ENCODE measurements at places on chromosomes 11 and 22.

DNA sequence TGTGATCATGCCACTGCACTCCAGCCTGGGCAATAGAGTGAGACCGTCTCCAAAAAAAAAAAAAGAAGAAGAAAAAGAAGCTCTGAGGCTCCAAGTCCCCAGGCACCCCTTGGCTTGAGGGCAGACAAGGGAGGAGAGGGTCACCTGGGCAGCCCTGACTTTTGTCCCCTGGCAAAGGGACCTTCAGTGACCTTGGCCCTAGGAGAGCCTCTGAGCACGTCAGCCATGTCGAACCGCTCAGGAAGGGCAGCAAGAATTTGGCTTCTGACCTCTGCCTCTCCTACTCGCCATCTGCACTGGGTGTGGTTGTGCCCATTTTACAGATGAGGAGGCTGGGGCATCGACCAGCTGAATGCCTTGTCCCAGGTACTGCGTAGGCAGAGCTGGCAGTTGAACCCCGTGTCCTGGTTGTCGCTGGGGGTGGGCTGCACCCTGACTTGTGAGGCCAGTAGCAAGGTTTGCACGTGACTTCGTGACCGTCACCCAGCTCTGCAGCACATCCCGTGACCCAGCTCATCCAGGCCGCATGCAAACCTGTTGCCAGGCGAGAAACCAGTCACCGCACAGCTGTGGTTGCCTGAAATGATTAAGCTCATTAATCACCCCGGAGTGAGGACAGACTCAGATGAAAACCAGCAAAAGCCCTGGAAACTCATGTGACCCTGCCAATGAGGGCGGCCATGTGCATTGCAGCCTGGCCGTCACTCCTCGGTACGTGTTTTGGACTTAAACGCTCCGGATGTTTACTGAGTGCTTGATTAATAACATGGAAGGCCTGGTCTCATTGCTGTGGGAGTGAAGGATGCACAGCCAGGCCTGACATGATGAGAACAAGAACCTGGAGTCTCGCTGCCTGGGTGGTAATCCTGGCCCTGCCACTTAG, 47.7 kb upstream of the PPP6R3 start:
- DNase-seq = peak; percentile 50

DNA sequence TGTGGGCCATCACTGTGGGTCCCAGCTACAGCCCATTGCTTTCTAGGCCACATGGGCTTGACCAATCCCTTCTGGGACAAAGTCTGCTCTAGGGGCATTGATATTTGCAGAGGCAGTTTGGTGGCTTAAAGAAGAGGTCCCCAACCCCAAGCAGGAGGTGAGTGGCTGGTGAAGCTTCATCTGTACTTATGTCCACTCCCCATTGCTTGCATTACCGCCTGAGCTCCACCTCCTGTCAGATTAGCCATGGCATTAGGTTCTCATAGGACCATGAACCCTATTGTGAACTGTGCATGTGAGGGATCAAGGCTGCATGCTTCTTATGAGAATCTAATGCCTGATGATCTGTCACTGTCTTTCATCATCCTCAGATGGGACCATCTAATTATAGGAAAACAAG, 54.4 kb upstream of the CADM1 start:
- DNase-seq = no peak

DNA sequence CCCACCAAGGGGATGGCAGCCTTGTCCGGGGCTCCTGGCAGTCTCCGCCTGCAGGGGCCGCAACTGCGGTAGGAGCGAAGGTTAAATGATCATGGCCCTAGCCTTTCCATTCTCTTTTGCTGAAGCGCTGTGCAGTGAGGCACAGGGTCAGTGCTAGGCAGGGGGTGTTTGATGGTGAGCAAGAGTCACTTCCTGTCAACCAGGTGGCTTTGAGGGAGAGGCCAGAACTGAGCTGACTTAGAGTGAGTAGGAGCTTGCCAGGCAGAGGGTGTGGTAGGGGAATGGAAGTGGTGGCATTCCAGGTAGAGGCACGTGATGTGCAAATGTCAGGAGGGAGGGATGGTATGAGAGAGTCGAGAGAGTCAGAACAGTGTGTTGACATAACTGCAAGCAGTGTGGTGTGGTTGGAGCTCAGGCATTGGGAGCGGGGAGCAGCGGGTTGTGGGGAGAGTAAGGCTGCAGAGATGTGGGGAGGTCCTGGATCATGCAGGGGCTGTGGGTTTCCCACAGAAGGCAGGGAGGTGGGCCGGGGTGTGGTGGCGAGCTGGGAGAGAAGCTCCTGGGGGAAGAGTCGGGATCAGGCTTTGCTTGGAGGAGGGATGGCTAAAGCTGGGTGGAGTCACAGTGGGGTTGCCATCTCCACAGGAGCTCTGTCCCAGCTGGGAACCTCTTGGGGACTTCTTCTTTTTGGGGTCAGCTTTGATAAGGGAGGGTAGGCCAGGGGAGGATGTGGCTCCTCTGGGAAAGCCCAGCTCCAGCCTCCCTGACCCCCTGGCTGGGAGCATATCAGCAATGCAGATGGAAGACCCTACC, 33.3 kb downstream of the AMPD3 start:
- DNase-seq = peak; percentile 6

- peak; percentile 66 for DNase-seq
Measured at GRCh38 chr11:92826136-92826535, 143.3 kb upstream of the MTNR1B start.

GRCh38 chr22:20782083-20782482, 8.2 kb downstream of the SERPIND1 start:
- DNase-seq = no peak

All from fibroblast of skin of back (primary cell).